ENCODE measurements at places on chromosomes 3 and 15. TPM values are rescaled to one million over a fixed set of nuclear protein-coding genes. Genes with fewer than 3 reads are reported as not detected.

- no peak for DNase-seq
- H3K36me3 ChIP-seq: no peaks in the 10 kb centered on the region
- no peaks in the 10 kb centered on the region for H3K27me3 ChIP-seq
- H3K4me3 ChIP-seq: peak overlapping the region; percentile 21
- no peak overlapping the region for H3K27ac ChIP-seq
- no peaks in the 10 kb centered on the region for H3K4me1 ChIP-seq
Measured at GRCh38 chr3:194250098-194251002, 100.8 kb downstream of the CPN2 start.

- H3K27me3 ChIP-seq: no peaks in the 10 kb centered on the region
- H3K4me1 ChIP-seq: no peaks in the 10 kb centered on the region
- H3K4me3 ChIP-seq: no peak overlapping the region
Measured at GRCh38 chr3:142228964-142229363, 3.6 kb upstream of the GK5 start.

DNA sequence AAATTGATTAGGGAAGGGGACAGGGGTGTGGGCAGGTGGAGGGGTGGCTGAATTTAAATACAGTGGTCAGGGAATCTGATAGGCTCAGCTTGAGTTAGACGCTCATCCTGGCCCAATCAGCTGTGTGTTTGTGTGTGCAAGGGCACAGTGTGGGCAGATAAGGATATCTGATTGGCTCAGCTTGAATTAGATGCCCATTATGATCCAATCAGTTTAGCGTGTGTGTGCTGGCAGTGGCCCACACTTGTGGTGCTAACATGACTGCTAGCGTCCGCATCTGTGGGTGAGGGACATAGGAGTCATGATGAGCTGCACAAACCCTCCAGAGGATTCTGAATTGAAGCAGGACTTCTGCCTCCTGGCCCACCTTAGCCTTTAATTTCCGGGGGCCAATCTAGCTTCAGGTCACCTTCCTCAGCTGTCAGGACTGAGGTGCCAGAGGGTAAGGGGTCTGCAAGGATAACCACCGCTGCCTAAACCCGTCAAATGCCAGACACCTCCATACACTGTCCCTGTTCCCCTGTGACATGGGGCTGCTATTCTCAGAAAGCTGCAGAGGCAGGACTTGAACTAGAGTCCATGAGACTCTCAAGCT is 97.3 kb downstream of the CORO2B start:
- no peaks in the 10 kb centered on the region for H3K4me1 ChIP-seq
- no peak overlapping the region for H3K27ac ChIP-seq
- H3K27me3 ChIP-seq: no peaks in the 10 kb centered on the region
- DNase-seq: no peak
- H3K36me3 ChIP-seq: no peaks in the 10 kb centered on the region

GRCh38 chr3:107663266-107663665 is 140.5 kb downstream of the BBX start:
- DNase-seq: no peak
- H3K4me3 ChIP-seq: no peak overlapping the region
- no peaks in the 10 kb centered on the region for H3K4me1 ChIP-seq
- H3K27me3 ChIP-seq: no peaks in the 10 kb centered on the region

- no peak overlapping the region for H3K27ac ChIP-seq
- no peaks in the 10 kb centered on the region for H3K36me3 ChIP-seq
- no peaks in the 10 kb centered on the region for H3K4me1 ChIP-seq
- no peak for DNase-seq
- no peak overlapping the region for H3K4me3 ChIP-seq
Measured at GRCh38 chr3:147418808-147419701, 9.9 kb downstream of the ZIC1 start.

GRCh38 chr15:37078566-37078965 is 21.8 kb downstream of the MEIS2 start:
- H3K4me1 ChIP-seq: no peaks in the 10 kb centered on the region
- no peaks in the 10 kb centered on the region for H3K27me3 ChIP-seq
- H3K36me3 ChIP-seq: no peaks in the 10 kb centered on the region
- no peak overlapping the region for H3K4me3 ChIP-seq
- H3K27ac ChIP-seq: no peak overlapping the region

Gene SAMD7
- not detected for total RNA-seq

- H3K36me3 ChIP-seq: no peaks in the 10 kb centered on the region
- DNase-seq: no peak
- no peaks in the 10 kb centered on the region for H3K27me3 ChIP-seq
- H3K4me3 ChIP-seq: no peak overlapping the region
- H3K27ac ChIP-seq: no peak overlapping the region
Measured at GRCh38 chr3:26574766-26575165, 47.8 kb upstream of the LRRC3B start.
